Mammary epithelial cell (primary cell): ENCODE measurements at places on chromosomes 4 and X. TPM values are rescaled to one million over a fixed set of nuclear protein-coding genes. Genes with fewer than 3 reads are reported as not detected.

Gene CT47A1
- total RNA-seq, result not detected in 2 replicates

Gene CENPI
- 2.2 TPM for total RNA-seq

Gene ARHGAP24
- 0.69 and 1.0 TPM in 2 replicates for total RNA-seq

Gene ZMAT1
- total RNA-seq, result 0.33 TPM

Gene USP17L12
- not detected for total RNA-seq

Gene XAGE2
- total RNA-seq, result not detected

Gene MID2
- total RNA-seq, result 52.2 TPM

Gene KDR
- 1.2 TPM for total RNA-seq

Gene FGB
- total RNA-seq, result not detected

Gene NDUFA1
- total RNA-seq, result 28.3 TPM

Gene MAGEA11
- total RNA-seq, result not detected

Gene PITX2
- 0.33 TPM for total RNA-seq

Gene NDNF
- under 0.01 TPM for total RNA-seq

Gene TLL1
- total RNA-seq, result 5.7 and 10.0 TPM in 2 replicates

Gene RRH
- not detected in 2 replicates for total RNA-seq

Gene PABPC5
- 0.09 TPM in 1 of 2 replicates, not detected in the other for total RNA-seq

Gene TMSB15A
- not detected for total RNA-seq

Gene FHIP1A
- 33.0 and 34.6 TPM in 2 replicates for total RNA-seq

Gene WDR13
- total RNA-seq, result 80.7 TPM

Gene ERCC6L
- 0.17 TPM for total RNA-seq

Gene USP17L29
- total RNA-seq, result not detected in 2 replicates

Gene SLC2A9
- 163 TPM for total RNA-seq

Gene ZCCHC18
- total RNA-seq, result 1.2 TPM

Gene MND1
- total RNA-seq, result 0.83 TPM

Gene GPR101
- not detected for total RNA-seq

Gene KLB
- total RNA-seq, result 0.17 TPM

Gene IGFBP7
- total RNA-seq, result 300 TPM
